ENCODE measurements at places on chromosomes 7 and 10. TPM values are rescaled to one million over a fixed set of nuclear protein-coding genes. Genes with fewer than 3 reads are reported as not detected.

GRCh38 chr7:42096681-42097561, 140.1 kb downstream of the GLI3 start:
- DNase-seq = no peak

DNA sequence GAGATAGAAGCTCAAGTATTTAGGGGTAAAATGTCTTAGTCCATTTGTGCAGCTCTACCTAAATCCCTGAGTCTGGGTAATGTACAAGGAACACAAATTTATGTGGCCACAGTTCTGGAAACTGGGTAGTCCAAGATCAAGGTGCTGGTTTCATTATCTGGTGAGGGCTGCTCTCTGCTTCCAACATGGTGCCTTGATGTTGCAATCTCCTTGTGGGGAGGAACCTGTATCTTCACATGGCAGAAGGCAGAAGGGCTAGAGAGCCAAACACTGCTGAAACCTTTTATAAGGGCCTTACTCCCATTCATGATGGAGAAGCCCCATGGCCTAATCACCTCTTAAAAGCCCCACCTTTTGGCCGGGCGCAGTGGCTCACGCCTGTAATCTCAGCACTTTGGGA, 8.7 kb upstream of the BAZ1B start:
- DNase-seq = no peak

DNA sequence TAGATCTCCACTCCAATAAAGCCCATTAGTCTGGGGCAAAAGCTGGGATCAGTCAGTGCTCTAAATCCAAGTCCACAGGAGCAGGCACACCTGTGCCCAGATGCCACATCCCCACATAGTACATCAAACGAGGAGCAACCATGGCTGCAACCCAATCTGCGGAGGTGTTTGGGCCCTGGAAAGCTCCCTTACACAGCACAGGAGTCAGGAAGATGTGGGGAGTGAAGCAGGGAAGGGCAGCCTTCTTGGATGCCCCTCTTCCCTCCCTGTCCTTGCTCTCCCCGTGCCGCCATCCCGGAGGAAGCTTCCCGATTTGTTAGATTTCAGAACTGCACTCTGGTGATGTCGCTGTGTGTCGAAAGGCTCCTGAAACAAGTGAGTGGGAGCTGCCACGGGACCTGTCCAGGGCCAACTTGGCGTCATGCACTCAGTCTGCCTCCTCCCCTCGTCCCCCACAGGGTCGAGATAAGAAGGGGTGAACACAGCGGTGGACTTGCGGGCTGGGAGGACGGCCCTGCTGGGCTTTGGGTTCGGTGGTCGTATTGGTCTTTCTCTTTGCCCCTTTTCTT, 230.6 kb upstream of the GRB10 start:
- no peak for DNase-seq

DNA sequence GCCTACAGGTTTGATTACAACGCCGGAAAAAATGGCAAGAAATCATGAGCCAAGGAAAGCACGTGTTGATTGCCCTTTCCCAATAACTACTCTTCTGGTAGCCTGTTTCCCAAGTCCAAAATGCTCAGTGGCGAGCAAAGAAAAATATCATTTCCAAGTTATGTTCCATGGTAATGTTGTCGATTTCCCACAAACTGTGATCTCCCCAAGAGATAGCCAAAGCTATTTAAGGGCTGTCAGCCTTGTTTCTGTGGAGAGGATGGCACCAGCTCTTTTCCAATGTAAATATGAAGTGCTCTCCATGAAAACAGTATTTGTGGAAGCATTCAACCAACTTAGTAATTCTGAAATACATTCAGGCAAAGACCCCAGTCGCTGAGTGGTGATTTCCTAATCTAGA, 232.5 kb upstream of the AOAH start:
- no peak for DNase-seq

- DNase-seq = no peak
These were observed 107.4 kb upstream of the ABCB5 start for GRCh38 chr7:20508109-20508508.

DNA sequence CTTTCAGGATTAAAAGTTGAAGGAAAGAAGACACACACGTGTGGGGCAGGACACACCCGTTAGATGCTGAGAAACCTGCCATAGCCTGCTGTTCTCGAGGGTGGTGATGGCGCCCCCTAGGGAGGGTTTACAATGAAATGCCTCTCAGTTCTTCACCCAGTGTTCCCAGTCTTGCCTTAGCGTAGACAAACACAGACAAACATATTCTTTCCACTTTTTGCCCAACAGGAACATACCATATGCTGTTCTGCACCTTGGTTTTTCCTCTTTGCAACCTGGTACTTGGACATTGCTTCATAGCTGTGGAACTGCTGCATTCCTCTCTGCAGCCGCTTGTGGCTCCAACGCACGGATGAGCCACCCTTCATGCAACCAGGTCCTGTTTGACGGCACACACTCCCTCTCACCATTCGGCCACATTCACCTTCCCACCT, 23.3 kb upstream of the HSPA12A start:
- no peak for DNase-seq

DNA sequence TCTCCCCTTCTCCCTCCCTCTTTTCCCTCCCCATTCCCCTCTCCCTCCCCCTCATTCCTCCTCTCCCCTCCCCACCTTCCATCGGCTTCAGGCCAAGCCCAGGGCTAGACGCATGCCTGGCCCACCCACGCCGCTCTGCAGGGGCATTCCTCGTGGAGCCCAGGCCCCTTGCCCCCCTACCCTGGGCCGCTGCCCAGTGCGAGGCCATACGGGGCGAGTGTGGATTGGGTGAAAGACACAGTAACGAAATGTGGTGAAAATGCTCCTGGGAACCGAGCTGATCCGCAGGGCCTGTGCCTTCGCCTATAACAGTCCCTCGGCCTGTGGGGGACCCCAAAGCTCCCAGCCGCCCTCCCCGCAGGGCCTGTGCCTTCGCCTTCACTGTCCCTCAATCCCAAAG, 28.3 kb downstream of the ADGRA1 start:
- DNase-seq = no peak

DNA sequence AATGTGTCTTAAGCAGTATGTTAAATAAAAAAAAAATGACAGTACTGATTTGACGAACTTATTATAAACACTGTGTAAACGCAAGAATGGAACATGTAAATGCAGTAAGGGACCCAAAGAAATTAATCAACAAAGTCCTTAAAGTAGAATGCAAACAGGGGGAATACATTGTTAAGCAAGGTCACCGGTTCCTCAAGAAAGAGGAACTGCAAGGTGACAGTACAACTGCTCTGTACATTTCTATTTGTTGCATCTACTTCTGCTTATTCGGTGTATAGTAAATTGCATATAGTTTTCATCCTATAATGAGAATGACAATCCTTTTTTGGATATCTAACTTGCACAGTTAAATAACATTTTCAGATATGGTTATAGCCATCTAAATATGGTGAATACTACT, 387.0 kb upstream of the SEMA3D start:
- no peak for DNase-seq

The EGR2 gene
- total RNA-seq = 0.18 TPM

DNA sequence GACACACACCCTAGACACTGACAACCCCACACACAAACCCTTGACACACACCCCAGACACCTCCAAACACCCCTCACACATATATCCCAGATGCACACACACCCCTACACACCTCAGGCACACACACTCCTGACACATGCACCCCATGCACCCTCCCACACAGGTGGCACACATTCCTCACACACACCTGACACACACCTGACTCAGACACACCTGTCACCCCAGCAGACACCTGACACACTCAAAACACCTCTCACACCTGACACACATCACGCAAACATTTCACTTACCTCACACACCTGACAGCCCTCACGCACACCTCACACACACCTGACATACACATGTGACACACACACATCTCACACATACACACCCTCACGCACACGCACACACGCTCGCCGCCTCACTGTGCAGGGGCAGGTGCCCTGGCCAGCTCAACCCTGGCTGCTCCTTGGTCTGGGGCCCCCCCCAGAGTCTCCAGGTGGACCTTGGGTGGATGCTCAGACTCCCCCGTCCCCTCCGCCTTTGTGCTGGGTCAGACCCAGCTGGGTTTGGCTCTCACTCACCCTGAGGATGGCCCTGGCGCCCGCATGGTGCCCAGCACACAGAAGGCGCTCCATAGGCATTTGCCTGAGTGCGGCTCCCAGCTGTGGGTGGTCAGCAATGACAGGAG, 3.1 kb upstream of the CALY start:
- DNase-seq = no peak

- DNase-seq = no peak
These were observed 58.1 kb downstream of the NHLRC2 start for GRCh38 chr10:113912582-113912981.
